ENCODE measurements at places on chromosomes 3 and 15. TPM values are rescaled to one million over a fixed set of nuclear protein-coding genes. Genes with fewer than 3 reads are reported as not detected.
A peak's percentile ranks its signal among the peaks of the same experiment; 100 is the strongest.

DNA sequence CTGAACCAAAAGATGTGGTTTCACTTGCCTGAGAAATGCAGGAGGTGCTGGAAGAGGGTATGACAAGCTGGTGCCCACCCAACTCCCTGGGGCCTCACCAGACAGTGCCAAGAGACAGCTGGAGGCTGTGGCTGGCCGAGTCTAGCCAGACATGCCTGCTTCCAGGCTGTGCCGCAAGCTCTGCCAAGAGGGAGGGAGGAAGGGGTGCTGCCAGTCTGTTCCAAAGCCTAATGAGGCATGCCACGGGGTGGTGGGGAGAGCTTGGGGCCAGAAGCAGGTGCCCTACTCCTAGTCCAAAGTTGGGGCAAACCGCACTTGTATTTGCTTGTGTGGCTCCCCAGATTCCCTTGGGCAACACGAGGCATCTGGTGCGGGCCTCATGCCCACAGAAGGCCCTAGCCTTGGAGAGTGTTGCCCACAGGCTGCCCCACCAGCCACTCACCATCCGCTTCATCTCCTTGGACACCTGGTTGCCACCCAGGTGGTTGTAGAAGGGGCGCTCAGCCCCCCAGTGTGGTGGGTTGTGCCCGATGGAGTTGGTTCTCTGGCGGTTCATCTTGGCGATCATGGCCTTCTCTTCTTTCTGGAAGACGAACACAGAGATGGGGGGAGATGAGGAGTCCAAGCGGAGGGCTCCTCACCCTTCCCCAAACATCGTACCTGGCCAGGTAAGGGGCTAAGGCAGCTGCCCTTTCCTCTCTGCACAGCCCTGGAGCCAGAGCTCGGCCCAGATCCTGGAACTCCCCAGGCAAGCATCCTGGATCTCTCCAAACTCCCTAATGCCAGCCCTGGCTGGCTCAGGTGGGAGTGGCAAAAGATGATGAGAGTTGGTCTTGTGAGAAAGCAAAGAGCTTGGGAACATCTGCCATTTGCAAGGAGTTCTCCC lies 123.4 kb downstream of the SEC22A start:
- peaks cover 24% of the 10 kb centered on the region for H3K36me3 ChIP-seq
- DNase-seq, result no peak
- peak overlapping the region; percentile 63 for H3K27ac ChIP-seq
- H3K4me3 ChIP-seq, result no peak overlapping the region

- DNase-seq, result no peak
- H3K4me3 ChIP-seq, result no peak overlapping the region
- no peaks in the 10 kb centered on the region for H3K4me1 ChIP-seq
- no peaks in the 10 kb centered on the region for H3K36me3 ChIP-seq
These were observed 45.8 kb downstream of the ALDH1A2 start for GRCh38 chr15:58019503-58020376.

- H3K27ac ChIP-seq, result no peak overlapping the region
- H3K36me3 ChIP-seq, result no peaks in the 10 kb centered on the region
- H3K4me1 ChIP-seq, result peaks cover 11% of the 10 kb centered on the region
- no peak overlapping the region for H3K4me3 ChIP-seq
- H3K27me3 ChIP-seq, result no peaks in the 10 kb centered on the region
These were observed 32.9 kb downstream of the GTF2E1 start for GRCh38 chr3:120775411-120775810.

GRCh38 chr3:130825762-130826299 lies 68.1 kb upstream of the ATP2C1 start:
- no peaks in the 10 kb centered on the region for H3K27me3 ChIP-seq
- DNase-seq, result no peak
- H3K27ac ChIP-seq, result no peak overlapping the region
- H3K36me3 ChIP-seq, result no peaks in the 10 kb centered on the region

DNA sequence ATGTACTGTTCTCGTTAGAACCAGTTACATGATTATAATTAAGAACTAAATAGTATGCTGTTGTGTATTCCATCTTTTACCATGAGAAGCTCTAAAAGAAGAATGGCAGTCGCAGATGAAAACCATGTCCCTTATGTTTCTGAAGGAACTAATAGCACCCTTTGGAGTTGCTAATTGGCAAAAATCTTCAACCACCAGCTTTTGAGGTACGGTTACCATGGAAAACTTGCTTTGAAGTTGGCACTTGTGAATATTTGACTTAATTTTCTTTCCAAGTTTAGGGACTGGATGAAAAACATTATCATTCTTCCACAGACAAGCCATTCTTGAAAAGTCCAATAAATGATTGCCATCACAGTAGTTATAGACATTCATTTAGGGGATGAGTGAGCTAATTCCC lies 666.6 kb upstream of the ROBO1 start:
- H3K4me1 ChIP-seq, result no peaks in the 10 kb centered on the region
- no peak overlapping the region for H3K4me3 ChIP-seq
- H3K27ac ChIP-seq, result no peak overlapping the region
- no peaks in the 10 kb centered on the region for H3K36me3 ChIP-seq
- H3K27me3 ChIP-seq, result no peaks in the 10 kb centered on the region

DNA sequence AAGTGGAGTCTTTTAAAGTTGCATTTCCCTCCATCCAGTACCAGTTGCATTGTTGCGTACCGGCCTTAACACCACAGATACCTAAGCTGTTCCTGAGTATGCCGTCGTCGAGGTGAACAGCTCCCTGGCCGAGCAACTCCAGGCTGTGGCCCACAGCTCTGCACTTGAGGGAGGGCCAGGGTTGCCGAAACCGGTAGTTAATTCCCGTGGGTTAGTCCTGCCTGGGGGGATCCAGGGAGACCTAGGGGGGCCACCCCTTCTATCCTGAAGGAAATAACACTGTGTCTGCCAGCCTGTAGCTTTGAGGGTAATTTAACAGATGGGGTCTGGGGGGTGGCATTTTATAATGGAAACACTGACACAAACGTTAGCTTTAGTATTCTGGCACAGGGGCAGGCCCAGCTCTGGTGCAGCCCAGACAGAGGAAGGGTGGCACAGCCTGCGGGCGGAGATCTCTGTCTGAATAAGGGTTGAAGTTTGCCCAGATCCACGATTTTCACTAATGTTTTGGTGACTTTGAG lies 60.8 kb downstream of the RGMA start:
- no peaks in the 10 kb centered on the region for H3K27me3 ChIP-seq
- H3K27ac ChIP-seq, result peak overlapping the region; percentile 95

- no peak for DNase-seq
- H3K4me1 ChIP-seq, result peaks cover 2% of the 10 kb centered on the region
- no peak overlapping the region for H3K4me3 ChIP-seq
- no peaks in the 10 kb centered on the region for H3K27me3 ChIP-seq
- H3K36me3 ChIP-seq, result no peaks in the 10 kb centered on the region
These were observed 48.1 kb upstream of the SMAD3 start for GRCh38 chr15:67017311-67017710.

DNA sequence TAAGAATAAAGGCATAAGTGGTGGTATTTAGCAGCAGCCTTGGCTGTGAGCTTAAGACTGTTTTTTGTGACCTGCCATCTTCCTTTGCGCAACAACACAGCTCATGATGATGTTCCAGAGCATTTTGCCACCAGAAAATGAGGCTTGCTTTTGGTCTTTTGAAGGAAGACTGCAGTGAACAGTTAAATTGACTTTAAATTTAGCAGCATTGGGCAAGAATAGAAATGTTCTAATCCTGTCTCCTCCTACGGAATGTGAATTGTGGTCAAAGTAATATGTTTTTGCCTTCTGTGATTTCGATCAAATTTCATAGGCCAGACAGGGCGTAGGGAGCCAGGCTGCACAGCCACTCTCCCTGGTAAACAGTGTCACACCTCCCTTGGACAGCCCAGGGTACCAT lies 460.7 kb upstream of the RASGRP1 start:
- H3K36me3 ChIP-seq, result no peaks in the 10 kb centered on the region
- no peaks in the 10 kb centered on the region for H3K27me3 ChIP-seq
- H3K4me3 ChIP-seq, result no peak overlapping the region
- DNase-seq, result no peak
- no peak overlapping the region for H3K27ac ChIP-seq
- no peaks in the 10 kb centered on the region for H3K4me1 ChIP-seq

DNA sequence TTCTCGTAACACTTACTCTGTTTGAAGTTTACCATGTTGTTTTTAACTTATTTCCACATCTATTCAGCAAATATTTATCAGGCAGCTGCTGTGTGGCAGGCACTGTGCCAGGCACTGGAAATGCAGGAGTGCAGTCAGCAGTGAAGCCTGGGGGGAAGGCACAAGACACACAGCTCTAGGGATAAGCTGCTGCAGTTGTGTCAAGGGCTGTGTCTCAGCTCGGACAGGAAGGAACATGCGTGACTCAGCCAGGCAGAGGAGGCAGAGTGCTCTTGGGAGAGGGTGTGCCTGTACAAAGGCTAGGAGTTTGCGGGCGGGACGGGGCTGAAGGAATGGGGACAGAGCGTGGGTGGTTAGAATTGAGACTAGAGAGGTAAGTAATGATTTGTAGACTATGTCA lies 24.7 kb downstream of the LYSMD4 start:
- no peaks in the 10 kb centered on the region for H3K27me3 ChIP-seq
- peak overlapping the region; percentile 59 for H3K4me3 ChIP-seq
- H3K36me3 ChIP-seq, result peaks cover 21% of the 10 kb centered on the region
- peaks cover 26% of the 10 kb centered on the region for H3K4me1 ChIP-seq
- peak overlapping the region; percentile 86 for H3K27ac ChIP-seq
- peak; percentile 69 for DNase-seq

RASL12 gene
- 324 TPM for total RNA-seq

Measured in thoracic aorta (tissue), 2 donors.